ENCODE measurements at places on chromosomes 3 and 15.

DNA sequence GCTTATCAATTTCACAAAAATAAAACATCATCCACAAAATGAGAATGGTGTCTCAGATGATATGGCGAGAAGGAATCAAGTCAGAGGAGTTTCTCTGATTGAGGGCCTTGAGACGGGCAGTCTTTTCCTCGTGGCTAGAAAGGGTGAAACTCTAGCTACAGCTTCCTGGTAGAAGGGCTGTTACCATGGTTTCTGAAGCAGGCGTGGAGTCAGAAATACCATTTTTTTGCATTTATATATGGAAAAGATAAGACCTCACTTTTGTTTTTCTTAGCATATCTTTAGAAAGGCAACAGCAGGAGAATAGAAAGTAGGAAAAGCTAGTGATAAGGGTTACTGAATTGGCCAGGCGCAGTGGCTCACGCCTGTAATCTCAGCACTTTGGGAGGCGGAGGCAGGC, 17.3 kb upstream of the SAMD7 start:
- no peak for DNase-seq

DNA sequence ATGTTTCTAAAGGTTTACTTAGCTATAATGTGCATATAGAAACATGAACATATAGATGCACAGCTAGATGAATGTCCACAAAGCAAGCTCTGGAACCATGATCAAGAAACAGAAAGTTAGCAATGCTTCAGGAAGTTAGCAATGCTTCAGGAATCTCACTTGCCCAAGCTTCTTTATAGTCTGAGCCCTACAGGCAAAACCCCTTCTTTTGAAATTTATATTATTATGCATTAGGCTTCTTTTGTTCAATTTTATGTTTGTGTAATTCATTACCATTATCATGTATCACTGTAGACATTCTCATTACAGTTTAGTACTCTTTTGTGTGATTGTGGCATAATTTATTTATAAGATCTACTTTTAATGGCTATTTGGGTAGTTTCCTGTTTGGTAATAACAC, 286.4 kb upstream of the BCHE start:
- no peak for DNase-seq

DNA sequence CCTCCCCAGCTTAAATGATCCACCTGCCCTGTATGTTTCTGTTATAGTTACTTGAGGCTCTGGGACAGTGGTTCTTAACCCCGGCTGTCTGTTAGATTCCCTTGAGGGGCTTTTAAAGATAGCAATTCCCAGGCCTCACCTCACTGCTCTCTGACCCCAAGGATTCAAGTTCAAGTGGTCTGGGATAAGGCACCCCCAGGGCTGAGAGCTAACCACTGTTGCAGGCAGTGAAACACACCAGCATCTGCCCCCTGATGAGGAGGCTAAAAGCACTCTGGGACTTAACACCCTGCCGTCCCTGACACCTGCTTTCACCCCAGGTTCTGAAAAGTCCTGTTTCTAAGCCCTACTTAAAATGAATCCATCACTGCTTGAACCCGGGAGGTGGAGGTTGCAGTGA, 103.7 kb downstream of the LRRK1 start:
- no peak for DNase-seq

- DNase-seq: no peak
Observed at GRCh38 chr15:31461911-31462480, 135.4 kb downstream of the KLF13 start.

DNA sequence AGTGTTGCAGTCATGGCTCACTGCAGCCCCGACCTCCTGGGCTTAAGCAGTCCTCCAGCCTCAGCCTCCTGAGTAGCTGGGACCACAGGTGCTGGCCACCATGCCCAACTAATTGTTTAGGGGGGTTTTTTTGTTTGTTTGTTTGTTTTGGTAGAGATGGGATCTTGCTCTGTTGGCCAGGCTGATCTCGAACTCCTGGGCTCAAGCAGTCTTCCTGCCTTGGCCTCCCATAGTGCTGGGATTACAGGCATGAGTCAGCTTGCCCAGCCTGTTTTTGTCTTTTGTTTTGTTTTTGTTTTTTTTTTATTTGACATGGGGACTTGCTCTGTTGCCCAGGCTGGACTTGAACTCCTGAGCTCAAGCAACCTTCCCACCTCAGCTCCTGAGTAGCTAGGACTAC, 17.4 kb downstream of the NDUFB5 start:
- DNase-seq: no peak

DNA sequence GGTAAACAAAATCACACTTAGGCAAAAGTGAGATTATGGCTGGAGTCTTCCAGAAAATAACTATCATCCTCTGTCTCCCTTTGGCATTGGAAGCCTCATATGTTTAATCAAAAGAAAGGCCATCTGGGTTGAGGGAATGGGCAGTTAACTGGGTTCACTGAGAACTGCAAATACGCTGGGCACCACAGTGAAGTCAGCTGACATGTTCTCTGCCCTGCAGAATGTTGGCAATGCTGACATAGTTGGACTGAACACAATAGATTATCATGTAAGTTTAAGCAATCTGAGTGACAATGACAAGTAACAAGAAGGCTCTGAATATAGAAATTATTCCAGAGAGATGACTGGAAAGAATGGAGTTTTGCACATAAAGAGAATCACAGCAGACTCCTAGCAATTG, 43.8 kb upstream of the SLC25A26 start:
- DNase-seq: no peak

DNA sequence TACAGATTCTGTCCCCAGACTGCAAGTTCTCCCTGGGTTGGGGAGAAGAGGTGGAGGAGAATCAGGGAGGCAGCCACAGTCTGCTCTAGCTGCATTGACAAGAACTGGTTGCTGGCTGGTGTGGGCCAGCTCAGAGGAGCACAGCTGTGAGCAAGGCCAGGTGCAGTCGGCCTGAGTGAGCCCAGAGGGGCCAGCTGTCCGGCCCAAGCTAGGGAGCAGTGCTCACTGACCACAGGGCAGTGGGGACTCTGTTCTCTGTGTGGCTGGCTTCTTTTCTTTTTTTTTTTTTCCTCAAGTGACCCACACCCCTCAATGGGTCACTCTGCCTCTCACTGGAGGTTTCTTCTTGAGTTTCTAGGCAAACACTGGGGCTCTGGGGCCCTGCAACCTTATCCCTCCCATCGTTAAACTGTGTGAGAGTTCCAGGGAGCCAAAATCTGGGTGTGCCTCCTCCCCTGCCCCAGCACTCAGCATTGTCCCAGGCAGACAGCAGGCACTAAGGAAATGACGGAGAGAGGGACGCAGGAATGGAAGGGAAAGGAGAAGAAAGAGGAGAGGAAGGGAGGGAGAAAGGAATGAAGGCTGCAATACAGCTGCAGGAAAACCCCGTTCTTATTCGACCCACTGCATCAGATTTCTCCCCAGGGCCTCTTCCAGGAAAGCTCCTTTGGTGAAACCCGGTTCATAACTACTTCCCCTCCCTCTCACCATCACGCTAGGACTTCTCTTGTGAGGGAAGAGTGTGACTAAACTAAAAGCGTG, 37.7 kb upstream of the HES1 start:
- no peak for DNase-seq

DNA sequence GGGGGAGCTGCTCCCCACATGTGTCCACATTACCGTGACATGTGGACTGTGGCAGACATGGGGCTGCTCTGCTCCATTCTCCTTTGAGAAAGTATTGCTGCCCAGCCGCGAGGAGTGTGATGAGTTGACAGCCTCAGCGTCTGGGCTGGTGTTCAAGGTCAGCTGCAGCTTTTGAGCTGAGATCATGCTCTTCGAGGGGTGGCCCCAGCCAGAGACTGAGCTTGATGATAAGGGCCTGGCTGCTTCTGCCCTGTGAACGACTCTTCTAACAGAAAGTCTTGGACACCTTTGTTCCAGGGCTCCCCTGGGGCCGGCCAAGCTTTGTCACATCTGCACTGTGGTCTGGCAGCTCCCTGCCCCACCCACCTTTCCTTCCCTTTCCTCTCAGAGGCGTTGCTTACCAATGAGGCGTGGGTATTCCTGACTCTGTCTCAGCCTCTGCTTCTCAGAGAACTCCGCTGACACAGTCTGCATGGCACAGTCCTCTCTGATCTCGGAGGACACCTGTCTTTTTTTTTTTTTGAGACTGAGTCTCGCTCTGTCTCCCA, 86.6 kb downstream of the CHRD start:
- DNase-seq: peak; percentile 32

GRCh38 chr3:10438902-10439610, 66.3 kb downstream of the ATP2B2 start:
- DNase-seq: no peak

DNA sequence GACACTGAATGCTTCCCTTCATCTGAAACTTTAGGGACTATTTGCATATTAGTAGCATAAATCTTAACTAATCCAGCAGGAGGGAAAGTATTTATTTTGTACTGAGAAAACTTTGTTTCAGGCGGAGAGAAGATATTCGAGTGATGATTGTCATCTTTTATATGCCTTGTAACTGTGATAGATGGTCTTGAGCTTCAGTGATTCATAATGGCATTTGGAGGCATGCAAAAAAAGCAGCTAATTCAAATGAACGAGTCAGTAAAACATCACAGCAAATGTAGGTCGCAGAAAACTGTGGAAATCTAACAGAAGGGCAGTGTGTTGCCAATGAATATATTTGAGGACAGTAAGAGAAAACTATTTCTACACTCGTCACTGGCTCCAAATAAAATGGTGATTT, 643.7 kb upstream of the NAALADL2 start:
- no peak for DNase-seq
